Cardiac fibroblast (primary cell): ENCODE measurements at places on chromosomes 16 and 17.

GRCh38 chr17:49290690-49291359, 60.2 kb upstream of the PHOSPHO1 start:
- peak; percentile 51 for DNase-seq

DNA sequence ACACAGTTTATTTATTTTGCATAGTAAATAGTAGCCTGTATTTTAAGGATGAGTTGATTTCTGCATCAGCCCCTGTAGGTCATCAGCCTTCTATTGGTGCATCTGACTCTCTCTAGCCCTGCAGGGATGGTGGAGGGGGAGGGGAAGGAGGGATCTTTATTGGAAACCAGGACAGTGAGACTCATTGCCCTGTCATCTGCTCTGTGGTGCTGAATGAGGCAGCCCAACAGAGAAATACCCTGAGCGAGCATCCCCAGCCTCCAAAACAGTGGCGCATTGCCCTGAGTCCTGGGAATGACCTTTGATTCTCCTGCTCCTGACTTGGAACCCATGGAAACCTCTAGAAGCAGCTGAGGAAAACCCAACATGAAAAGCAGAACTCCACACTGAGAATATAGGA, 45.5 kb upstream of the STH start:
- no peak for DNase-seq

DNA sequence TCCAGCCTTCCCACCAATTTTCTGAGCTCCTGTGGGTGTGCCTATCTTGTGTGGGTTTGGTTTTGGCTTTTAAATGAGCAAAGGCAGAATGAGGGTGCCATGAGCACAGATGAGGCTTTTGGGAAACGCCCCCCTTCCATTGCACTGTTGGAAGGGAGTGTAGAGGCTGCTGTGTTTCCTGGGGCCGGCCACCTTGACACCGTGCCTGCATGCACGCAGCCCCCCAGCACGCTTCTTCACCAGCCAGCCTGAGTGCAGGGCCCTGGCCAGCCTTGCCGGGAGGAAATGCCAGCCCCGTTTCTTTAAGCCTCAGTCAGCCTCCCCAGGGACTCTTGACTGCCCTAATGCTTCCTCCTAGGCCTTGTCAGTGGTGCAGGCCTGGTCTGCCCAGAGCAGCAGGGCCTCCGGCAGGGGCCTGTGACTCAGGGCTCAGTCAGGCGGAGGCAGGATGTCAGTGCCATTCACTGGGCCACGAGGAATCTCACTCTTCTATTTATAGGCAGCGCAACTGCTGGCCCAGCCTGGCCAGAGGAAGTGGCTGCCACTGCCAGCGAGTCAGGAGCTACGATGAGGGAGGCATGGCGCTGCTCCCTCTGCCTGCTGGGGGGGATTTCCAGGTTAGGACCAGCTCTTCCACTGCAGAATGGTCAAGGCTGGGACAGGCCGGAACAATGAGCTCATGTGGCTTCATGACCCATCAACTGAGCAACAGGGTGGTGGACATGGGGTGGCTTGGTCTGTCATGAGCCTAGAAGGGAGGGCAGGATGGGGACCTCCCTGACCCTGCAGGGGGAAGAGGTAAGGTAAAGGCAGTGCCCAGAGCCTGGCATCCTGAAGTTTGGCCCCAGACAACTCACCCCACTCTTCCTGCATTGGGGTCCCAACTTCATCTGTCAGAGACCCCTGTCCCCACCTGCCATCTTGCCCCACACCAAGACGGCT, 205.2 kb downstream of the RAB11FIP4 start:
- DNase-seq = peak; percentile 97

DNA sequence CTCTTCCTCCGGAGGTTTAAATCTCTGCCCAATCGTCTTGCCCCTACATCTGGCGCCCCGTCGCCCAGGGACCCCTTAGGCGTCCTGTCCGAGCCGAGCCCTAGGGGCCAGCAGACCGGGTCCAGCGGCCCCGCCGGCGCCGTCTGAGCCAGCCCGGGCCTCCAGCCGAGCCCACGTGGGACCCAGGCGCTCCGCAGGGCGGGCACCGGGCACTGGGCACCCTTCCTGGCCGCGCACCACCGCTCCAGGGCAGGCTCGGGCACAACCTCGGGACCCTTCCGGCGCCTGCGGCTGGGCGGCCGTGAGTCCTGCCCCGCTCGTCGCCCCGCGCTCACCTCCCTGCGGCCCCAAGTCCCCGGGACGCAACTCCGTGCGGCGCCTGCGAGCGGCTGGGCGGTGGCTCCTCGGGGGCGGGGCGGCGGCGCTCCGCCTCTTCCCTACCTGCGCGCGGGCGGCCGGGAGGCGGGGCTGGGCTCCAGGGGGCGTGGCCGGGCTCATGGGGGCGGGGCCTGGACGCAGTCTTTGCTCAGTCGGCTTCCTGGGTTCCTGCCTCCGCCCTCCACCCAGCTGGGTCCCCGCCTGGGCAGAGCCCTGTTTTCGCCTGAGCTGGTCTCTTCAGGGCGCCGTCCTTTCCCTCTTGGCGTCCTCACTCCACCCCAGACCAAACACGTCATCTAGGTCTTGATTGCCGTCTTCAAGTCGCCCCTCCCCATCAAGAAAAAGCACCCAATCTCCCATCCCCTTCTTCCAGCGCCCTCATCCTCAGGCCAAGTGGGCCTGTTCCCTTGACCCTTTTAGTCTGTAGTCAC, at the start of gene RHBDF2:
RHBDF2 (minus strand) TSS at position 406 of the 809 bp plus-strand sequence. CDS start 19,899 bp downstream, outside the sequence.
- peak; percentile 83 for DNase-seq

DNA sequence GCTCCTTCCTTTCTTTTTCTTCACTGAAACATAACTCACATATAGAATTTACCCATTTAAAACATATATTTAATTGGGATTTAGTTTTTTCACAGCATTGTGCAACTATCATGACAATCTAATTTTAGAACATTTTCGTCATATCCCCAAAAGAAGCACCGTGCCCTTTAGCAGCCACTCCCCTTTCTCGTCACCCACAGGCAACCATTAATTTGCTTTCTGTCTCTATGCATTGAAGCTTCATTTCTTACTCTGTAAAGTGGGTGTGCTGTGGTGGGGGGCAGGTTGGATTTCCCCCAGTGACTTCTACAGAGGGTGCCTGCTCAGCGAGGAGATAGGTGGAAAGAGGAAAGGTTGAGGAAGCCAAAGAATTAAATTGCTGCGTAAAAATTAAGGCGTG, 35.8 kb downstream of the MRC2 start:
- DNase-seq = peak; percentile 10

- DNase-seq = peak; percentile 49
Measured at GRCh38 chr16:14454391-14454790, 175.7 kb downstream of the PARN start.
